ENCODE measurements at places on chromosomes 6 and 20. TPM values are rescaled to one million over a fixed set of nuclear protein-coding genes. Genes with fewer than 3 reads are reported as not detected.

DNA sequence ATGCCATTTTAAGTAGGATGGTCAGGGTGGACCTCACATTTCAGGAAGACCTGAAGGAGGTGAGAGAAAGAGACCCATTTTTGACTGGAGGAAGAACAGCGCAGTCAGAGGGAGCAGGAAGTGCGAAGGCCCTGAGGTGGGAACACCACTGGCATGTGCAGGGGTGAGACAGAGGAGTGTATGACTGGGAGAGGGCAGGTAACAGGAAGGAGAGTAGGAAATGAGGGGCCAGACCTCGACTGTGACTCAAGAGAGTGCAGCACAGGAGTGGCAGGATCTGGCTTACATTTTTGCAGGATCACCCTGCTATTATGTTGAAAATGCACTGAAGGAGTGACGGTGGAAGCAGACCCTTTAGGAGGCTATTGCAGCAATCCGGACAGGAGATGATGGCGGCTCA lies 117.7 kb upstream of the CDYL start:
- DNase-seq = no peak

GRCh38 chr20:16257021-16257420 lies 316.2 kb downstream of the KIF16B start:
- DNase-seq = no peak

DNA sequence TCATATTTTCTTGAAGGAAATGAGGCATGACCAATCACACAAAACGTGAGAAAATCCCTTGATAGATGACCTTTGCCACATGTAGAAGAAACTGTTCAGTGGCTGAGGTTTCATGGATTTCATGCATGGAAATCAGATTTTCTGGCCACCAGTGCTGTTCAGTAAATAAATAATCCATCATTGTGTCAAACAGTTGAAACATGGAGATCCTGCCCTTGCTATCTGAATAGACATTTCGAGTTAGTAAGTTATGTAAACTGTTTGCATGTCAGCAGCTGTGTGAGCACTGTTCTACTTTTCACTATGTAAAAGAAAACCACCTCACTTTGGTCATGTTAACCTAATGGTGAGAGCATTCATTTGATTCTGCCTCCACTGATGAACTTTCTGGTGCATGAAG lies 793.9 kb upstream of the EPHA7 start:
- DNase-seq = no peak

The ENPP3 gene
- 1.1 TPM for total RNA-seq

DNA sequence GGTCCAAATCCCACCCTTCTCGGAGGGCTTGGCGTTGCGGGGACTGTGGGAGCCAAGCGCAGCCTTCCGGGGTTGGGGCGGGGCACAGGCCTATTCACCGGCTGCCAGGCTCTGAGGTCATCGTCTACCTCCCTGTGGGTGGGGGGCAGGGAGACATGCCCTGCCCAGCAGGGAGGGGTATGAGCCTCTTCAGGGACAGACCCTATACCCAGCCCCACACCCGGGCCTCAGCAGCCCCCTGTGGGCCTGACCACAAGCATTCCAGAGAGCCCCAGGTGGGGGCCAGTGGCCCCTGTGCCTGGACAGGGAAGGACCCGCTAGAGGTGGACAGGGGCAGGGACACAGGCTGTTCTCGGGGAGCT lies 11.6 kb downstream of the LAMA5 start:
- no peak for DNase-seq

DNA sequence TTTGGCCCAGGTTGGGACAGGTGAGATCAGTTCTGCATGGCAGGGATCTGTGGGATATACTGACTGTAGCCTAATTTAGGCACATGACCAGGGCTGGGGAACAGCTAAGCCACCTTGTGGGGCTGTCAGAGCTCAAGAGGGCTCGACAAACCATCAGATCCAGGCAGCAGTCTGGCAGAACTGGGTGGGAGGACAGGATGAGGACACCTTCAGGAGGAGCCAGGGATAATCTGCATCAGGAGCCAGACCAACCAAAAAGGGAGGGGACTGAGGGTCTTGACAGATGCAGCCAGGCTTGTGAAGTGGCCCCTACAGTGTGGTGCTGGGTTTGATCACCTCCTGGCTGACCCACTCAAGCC lies 123.4 kb downstream of the MAFB start:
- no peak for DNase-seq

GRCh38 chr6:84516154-84516553 lies 248.2 kb downstream of the TBX18 start:
- DNase-seq = no peak
